Activated T-cell treated with anti-CD3 and anti-CD28 coated beads for 48 hours (primary cell): ENCODE measurements at places on chromosomes 4 and X.

DNA sequence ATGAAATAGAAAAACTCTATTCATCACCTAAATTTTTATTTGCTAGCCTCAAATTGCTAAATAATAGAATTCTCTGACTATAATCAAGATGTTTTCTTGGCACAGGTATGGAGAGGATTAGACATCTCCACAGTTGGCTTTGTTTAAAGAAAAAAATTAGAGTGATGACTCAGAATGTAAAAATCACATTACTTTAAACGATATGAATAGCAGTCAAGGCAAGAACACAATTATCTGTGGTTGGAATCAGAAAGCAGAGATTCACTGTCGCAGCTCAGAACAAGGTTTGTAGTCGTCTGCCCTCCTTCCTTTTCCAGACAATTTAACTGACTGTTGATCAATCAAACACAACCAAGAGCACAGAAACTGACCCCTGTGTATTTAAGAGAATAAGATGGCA, 32.2 kb upstream of the CCKAR start:
- DNase-seq = no peak

DNA sequence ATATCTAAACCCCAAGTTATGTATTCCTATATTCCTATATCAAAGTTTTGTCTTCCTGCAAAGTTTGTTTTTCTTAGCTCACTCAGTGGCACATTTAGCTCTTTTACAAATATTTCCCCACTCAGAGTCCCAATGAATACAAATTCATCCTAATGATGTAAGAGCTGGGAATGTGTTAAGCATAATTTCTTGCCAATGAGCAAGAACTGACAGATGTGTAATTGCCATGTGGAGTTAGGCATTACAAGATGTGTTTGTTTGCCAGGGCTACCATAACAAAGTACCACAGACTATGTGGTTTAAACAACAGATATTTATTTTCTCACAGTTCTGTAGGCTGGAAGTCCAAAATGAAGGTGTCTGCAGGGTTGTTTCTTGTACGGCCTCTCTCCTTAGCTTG, 302.1 kb downstream of the KCTD8 start:
- no peak for DNase-seq

GRCh38 chr4:152613351-152613750, 66.4 kb downstream of the TMEM154 start:
- DNase-seq = no peak

DNA sequence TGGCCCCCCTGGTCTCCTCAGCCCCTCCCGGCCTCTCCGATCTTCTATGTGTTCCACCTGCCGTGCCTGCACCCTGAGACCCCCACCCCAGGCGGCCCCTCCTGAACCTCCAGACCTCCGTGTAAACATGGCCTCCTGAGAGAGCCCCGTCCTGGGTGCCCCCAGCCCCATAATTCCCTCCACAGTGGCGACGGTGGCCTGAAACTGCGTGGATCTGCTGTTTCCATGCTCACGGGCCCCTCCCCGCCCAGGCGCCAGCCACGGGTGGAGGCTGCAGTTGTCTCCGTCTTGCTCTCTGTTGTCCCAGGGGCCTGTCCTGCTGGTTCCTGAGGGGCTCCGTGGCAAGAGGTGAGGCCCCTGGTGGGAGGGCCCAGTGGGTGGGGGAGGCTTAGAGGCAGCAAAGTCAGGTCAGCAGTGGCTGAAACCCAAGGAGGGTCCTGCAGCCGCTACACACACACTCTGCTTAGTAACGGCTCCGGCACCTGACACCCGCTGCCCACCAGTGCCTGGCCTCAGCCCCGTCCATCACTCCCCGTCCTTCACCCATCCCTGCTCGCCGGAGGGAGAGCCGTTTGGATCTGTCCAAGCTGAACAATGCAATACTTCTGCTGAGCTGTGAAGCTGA, 75.8 kb downstream of the FAM53A start:
- no peak for DNase-seq

DNA sequence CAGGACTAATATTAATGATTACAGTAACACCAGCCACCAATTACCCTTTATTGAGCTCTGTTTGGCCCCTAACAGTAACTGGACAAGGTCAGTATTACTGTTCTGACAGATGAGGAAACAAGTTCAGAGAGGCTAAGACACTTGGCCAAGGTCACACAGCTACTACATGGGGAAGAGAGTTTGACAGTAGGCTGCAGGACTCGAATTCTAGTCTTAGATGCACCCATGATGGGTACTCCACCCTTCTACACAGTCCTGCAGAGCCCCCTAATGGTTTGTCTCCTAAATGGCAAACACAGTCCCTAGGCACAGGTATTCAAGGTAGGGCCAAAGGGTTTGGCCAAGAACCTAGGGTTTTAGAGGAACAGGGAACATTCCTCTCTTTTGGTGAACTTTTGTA, 93.9 kb downstream of the NSUN7 start:
- DNase-seq = no peak

DNA sequence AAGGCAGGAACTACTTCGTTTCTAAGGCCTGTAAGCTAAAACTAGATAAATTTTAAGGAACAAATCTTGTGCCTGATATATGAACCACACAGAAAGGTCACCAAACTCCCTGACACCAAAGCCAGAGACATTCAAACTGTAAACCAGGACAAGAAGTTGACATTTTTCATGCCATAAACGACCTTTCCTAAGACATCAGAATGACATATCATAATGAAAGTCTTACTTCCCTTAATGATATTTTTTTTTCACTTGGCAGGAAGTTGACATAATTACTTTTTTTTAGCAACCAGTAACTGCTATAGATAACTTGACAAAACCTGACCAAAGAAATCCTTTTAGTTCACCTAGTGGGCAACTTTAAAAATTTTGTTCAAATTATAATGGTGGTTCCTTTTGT, 231.5 kb upstream of the AGTR2 start:
- DNase-seq = no peak

DNA sequence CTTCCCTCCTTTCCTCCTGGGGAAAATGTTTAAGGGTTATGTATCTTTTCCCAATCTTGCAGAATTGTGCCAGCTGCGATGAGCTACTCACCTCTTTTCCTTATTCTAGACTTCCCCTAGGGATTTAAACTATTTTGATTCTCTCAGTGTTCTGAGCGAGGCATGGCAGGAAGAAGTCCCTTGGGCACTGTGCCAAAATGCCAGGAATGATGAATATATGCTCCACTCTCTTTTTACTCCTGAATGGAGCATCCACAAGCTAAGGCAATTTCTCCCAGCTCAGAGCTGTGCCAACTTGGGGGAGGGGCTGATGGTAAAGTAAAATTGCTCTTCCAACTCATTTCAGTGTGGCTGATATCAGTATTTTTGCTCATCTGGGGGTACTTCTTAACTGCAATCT, 4.0 kb upstream of the C4orf17 start:
- no peak for DNase-seq

DNA sequence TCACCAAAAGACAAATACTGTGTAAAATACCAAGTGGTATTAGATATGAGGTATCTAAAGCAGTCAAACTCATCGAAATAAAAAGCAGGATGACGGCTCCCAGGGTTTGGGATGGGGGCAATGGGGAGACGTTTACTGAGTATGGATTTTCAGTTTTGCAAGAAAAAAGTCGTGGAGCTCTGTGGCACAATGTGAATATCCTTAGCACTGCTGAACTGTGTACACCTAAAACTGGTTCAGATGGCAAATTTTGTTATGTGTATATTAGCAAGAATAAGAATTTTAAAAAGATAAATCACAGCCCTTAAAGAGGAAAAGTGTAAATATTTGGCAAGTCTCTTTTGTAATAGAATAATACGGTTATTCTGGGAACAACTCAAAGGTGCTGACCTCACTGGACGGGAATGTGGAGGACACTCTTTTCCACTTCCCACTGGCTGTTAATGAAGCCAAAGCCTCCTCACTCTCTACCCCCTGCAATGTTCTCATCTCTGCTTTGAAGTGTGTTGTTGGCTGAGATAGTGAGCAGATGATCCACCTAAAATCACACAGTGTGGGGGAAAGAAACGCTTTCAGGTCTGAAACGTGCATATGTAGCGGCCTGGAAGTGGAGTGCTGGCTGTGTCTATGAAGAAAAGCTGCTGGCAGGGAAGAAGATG, 49.2 kb downstream of the SEL1L3 start:
- no peak for DNase-seq

DNA sequence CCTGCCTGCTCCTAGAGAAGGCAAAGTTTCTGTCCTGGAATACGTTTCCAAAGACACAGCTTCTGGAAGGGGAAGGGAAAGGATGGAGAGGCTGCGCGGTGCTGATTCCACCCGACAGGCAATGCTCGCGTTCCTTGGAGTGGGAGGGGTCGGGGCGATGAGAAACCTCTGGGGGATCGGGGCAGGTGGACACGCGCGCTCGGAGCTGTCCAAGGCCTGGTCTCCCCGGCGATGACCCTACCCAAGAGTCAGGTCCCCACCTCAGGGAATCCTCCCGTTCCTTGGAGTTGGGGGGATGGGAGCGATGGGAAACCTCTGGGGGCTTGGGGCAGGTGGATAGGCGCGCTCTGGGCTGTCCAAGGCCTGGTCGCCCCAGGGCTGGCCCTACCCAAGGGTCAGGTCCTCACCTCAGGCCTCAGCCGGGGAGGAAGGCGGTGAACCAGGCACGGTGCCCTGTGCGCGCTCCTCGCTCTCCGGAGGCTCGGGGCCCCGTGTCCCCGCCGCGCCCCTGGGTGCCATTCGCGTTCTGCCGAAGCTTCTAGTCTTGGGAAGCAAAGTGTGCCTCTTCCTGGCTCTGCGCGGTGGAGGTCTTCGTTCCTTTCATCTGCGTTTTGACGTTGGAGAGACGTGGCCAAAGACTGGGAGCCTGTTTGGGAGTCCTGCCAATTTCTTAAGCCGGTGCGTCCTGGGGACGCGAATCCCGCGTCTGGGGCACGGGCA, 10.6 kb upstream of the SHOX start:
- DNase-seq = no peak

DNA sequence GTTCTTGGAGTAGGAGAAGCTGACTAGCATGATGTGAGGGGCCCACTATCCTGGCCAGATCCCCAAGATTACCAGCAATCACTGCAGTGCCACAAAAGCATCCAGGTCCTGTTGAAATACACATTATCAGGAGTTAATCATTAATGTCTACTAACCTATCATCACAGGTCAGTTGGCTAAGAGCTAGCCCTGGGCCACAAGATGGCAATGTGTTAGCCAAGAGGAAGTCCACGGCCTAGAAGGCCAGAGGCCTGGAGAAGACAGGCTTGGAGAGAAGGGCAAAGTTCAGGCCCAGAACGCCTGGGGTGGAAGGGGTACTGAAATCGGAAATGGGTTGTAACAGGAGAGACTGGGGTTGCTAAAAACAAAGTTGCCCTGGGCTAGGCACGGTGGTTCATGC, 19.9 kb upstream of the KIAA1210 start:
- no peak for DNase-seq

- no peak for DNase-seq
Observed at GRCh38 chr4:91513326-91513725, 790.4 kb upstream of the GRID2 start.

- no peak for DNase-seq
Observed at GRCh38 chr4:159382856-159383561, 280.1 kb downstream of the RAPGEF2 start.

- no peak for DNase-seq
Observed at GRCh38 chrX:38831949-38832348, 30.7 kb downstream of the MID1IP1 start.

GRCh38 chrX:793216-793770, 162.7 kb downstream of the SHOX start:
- no peak for DNase-seq

DNA sequence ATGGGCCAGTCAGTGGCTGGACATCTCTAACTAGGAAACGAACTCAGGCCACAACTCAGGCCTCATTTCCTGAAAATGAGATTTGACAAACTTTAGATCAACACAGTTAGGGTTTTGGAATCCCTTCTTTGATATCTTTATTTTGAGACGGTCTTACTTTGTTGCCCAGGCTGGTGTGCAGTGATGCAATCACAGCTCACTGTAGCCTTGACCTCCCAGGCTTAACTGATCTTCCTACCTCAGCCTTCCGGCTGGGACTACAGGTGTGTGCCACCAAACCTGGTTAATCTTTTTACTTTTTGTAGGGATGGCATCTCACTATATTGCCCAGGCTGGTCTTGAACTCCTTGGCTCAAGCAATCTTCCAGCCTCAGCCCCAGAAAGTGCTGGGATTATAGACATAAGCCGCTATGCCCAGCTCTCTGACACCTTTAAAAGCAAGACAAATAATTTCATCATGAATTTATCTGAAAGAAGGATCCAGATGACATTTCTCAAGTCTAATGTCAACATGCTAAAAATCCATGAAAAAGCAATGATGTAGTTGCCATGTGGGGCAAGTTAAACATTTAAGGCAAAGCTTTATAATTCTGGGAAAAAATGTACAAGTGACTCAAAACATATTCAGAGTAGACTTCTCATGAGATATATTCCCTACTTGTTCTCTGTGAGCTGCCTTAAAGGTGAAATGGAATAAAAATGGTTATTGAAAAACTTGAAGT, 89.1 kb upstream of the CBR4 start:
- DNase-seq = no peak

DNA sequence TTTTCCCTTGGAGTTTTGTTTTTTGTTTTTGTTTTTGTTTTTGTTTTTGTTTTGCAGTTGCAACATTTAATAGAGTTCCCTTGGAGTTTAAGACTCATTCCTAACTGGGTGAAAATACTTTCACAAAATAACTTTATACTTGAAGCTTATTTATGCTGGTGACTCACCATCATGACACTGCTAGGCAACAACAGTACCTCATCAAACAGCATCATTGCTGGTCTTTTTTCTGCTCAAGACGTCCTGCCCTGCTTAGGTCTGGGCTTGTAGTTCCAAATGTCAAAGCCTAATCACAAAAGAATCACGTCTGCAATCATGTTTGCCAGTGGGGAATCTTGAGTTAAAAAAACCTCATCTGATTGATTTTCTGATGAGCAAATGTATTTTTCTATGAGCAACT, 105.7 kb upstream of the PRPS2 start:
- no peak for DNase-seq

- no peak for DNase-seq
Observed at GRCh38 chr4:128810331-128810870, 901 bp downstream of the JADE1 start.

DNA sequence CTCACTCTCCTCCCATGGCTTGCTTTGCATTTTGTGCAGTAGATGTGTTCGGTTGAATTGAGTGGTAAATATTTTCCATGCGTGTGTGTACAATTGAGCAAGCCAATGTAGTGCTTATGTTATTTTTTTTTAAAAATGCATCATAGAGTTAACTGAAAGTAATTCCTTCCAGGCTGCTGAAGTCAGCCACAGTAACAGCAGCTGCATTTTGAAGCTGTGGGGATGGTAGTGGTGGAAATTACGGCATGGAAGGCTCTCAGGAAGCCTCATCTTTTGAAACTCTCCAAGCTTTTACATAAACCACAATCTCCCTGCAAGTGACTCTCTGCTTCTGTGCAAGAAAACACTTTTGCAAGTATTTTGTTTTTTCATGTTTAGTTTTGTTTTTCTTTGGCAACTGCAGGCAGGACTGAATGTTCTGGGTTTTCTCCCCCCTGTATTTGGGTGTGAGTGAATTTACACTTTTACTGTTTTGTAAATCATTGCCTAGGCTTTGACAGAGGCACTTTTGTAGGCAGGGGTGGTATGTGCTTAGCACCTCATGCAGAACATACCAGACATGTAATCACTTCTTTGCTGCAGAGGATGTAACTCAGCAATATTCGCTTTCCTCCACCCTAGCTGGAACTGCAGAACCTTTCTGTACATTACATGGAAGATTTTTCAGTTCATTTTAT, 56.2 kb downstream of the LRRC66 start:
- DNase-seq = no peak

GRCh38 chr4:40473578-40474388, 138.7 kb downstream of the CHRNA9 start:
- DNase-seq = no peak
